ENCODE measurements at places on chromosomes 1 and 21.

DNA sequence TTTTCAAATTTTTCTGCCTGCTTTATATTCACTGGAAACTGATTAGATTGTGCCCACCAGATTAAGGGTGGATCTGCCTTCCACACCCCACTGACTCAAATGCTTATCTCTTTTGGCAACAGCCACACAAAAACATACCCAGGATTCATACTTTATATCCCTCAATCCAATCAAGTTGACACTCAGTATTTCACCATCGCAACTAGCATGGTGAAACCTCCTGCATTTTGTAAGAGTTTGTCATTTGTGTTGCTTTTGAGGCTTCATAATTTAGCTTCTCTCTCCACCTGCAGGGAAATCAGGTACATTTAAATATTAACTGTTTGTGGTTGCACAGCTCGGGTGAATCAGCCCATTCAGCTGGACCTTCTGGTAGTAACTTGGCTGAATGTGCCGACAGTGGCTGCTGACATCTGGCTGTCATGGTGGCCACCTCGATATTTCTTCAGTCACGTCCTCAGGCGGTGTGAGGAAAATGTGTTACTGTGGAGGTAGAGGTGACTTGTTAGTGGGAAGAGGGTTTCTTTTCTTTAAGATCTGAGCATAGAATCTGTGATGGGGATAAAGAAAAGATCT, 224.0 kb downstream of the PTBP2 start:
- DNase-seq = no peak

DNA sequence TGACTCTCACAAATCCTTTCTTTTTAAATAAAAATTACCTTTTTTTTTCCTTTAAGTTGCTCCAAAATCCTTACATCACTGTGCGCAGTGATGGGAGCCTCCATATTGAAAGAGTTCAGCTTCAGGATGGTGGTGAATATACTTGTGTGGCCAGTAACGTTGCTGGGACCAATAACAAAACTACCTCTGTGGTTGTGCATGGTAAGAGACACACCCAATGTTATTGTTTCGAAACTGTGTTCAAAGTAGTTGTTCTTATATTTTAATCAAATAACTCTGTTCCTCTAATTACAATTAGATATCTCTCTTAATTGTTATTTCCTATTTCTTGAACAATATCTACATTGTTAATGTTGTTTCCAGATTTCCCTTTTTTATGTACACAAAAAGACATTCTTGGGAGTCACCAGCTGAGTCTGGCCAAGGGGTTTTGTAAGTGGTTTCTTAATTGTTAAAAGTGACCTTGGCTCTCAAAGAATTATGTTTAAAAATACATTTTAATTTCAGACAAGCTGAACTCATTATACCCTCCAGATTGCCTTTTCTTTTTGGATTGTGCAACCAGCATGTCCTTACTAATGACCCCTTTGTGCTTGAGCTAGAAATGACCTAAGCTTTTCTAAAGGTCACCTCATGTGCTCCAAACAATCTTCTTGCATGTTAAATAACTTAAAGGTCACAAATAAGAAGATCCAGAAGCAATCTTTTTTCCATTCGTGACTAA, 250.1 kb downstream of the HMCN1 start:
- DNase-seq = no peak

- DNase-seq = no peak
Observed at GRCh38 chr1:116906812-116907211, 2.9 kb upstream of the PTGFRN start.

DNA sequence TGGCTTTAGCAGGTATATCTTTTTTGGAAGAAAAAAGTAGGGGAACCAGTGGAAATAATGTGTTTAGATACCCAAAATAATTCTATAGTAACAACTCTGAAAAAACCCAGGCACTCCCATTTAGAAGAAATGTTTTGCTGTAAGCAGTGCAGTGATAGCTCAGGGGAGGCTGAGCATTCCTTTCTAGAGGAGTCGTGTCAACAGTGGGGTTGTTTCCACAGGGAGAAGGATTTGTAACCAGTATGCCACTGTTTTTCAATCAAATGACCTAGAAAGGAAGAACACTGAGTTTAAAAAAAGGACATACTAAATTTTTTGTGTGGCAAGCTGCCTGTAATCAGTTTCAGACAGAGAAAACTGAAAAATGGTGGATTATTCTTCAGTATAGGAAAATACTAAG, 2.4 kb downstream of the PGD start:
- no peak for DNase-seq

DNA sequence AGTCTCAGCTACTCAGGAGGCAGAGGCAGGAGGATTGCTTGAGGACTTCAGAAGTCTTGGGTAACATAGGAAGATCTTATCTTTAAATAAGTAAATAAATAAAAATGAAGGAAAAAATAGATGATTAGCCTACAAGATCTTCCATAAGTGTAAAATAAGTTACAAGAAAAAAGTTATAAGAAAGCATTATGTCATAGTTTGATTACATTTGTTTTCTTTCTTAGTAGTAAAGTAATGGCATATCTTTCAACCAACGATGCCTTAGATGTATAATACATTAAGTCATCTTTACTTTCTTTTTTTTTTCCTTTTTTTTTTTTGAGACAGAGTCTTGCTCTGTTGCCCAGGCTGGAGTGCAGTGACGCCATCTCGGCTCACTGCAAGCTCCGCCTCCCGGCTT, 46.5 kb downstream of the SNRPE start:
- no peak for DNase-seq

GRCh38 chr1:153933955-153934354, 11.2 kb upstream of the GATAD2B start:
- DNase-seq = no peak

DNA sequence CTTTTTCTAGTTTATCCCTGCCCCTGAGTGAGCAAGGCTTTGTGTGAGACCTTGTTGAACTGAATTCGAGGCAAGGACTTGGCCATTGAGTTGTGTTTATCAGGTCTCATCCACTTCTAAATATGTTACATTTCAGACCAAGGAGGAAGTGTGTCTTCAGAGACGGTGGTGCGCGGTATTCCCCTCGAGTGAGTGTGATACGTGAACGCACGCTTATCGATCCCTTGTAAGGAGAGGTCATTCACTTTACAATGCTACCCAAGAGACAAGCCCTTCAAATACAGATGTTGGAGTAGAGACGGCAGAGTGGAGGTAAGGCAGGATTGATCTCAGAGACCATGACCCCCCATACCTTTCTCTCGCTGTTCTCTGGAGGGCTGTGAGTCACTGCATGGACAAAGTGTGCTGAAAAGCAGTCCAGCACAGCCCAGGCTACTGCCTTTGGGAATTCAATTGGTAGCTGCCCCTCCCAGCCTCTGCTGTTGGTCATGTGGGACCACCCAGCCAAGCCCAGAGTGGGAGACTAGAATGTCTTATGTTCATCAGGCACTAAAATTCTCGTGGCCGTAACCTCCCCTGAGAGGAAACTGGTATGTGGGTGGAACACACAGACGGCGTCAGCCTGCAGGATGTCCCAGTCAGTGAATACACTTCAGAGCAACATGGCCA, 16.3 kb upstream of the MTARC1 start:
- no peak for DNase-seq

GRCh38 chr1:201112173-201112731, at the start of gene CACNA1S:
Gene CACNA1S (minus strand): TSS chr1:201112426. CDS start chr1:201112339, 87 bp downstream.
- no peak for DNase-seq

DNA sequence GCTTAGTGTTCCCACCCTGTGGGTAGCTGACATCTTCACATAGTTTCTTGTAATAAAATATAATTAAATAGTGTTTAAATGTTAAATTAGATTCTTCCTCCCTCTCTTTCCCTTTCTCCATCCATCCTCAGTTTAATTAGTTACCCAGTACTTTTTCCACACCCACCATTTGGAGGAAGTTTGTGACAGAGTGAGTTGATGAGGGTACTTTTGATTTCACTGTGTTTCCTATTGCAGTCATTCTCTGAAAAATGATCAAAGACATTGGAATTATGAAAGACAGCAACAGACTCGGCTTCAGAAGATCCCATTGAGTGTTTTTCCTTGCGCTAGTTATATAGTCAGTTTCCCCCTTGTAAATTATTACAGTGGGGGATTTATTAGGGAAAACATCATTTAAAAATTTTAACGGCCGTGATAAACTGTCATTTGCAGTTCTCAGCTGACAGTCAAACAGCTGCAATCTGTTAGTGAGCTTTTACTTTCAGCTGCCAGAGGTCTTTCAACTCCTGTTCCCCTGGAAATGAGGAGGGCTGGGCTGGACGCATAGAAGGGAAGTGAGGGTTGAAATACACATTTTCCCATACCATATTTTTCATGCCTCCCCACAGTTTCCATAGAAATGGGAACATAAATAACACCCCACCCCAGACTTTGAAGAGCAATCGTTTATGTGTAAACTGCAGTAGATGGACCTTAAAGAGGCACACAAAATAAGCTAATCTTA, 61.3 kb upstream of the CACYBP start:
- DNase-seq = no peak

DNA sequence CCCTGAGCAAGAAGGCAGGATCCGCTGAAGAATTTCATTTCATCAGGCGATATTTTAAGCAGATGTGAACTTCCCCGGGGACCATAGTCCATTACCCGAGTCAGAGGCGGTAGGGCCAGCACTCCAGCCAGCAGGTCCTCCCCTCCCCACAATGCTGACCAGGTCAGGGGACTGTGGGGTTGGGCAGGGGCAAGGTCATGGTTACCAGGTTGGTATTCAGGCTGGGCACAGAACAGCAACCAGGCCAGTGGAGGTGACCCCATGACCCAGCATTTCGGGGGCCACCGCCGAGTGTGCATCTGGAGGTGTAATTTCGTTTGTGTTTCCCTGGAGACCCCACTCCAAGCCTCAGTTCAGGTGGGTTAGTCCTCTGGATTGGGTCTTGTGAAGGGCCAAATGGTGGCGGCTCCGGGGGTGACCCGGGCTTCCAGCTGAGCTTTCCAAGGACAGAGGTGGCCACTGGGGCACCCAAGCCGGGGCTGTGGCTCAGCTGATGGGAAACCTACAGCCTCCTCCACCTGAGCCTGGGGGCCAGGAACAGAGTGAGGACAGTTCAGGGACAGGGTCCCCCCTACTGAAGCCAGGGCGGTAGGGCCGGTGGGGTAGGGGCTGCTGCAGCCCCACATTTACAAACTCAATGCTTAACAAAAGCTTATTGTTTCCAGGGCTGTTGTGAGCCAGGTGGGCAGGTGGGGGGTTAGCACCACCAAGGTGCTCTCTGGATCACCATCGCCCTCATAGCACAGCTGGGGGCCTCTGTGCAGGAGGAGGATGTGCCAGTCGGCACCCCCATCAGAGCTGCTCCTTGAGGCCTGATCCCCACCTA, 2.8 kb downstream of the PRDM16 start:
- DNase-seq = no peak

- no peak for DNase-seq
Observed at GRCh38 chr1:10506677-10507047, 31.9 kb downstream of the PEX14 start.

DNA sequence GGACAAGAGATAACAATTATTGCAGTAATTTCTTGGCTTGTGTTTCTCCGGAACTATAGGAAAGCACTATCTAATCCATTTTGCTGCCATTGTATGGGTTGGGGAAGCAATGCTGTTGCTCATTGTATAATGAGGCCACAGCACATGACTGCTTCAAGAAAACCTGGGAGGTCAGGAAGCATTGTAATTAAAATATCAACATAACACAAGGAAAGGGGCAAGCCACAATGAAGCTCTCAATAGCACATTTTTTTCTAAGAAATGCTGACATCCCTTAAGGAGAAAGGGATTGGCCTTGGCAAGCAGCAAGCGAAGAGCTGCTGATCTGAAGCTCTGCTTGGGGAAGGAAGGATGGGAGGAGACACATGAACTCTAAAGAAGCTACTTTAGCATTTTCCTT, 44.0 kb downstream of the PLPP3 start:
- no peak for DNase-seq

DNA sequence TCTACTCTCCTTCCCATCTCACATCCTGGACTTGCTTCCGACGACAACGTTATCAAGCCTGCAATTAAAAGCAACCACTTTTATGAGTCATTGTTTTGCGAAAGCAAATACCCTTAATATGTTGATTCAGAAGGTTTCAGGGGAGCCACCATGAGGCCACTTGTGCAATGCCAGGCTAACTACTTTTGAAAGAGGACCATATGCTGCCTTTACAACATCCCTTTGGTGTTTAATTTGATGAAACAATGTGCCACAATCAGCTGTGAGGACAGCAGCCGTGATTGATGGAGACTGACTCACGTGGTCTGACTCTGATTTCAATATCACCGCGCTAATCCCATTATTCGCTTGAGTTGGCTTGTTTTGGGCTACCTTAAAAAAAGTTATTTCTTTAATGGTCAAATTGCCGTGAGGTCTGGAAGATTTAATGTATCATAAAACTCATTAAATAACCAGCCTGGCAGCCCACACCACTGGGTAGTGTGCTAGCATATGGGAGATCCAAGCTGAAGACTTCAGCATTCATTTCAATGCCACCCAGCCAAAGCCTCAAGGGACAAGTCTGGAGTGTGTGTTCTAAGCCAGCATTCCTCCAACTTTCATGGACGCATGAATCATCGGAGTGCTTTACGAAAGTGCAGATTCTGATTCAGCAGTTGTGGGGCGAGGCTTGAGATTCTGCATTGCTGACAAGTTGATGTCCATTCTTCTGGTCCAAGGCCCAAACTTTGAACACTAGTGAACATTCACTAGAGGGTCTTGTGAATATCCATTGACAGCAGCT, 73.3 kb upstream of the PAXBP1 start:
- DNase-seq = no peak

DNA sequence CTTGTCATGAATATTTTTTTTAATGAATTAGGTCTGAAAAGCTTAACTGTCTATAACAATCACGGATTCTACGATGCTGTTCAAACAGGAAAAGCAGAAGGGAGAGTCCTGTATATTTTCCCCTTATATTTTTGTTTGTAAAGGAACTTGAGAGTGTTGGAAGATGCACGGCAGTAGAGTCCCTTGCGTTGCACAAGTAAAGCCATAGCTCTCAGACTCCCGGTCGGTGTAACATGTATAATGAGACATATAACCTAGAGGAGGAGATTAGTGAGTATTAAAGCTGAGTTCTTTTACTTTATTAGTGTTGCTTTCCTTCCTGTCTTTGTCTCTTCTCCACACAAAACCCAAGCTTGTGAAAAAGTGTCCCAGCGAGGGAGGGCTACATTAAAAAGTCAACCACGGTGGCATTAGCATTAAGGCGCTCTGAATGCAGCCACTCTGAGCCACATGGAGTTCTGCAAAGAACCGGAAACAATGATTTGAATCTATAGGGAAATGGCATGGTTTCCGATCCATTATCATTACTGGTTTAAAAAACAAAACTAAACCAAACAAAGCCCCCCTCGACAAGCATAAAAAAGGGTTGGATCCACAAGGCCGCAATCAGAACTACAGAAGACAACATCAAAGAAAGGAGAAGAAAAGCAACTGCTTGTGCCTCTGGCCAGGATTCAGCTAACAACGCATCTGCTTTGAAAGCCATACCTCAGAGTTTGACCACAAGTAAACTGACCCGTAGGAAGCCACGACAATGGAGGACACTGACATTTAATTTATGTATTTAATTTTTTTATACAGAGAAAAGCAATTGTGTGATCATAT, 356.8 kb downstream of the LMO4 start:
- DNase-seq = no peak

GRCh38 chr1:18056545-18056944, 51.1 kb upstream of the IGSF21 start:
- DNase-seq = no peak

- no peak for DNase-seq
Observed at GRCh38 chr1:87953121-87953520, 624.4 kb downstream of the LMO4 start.
